LHCN-M2 (cell line): ENCODE measurements at places on chromosomes 7 and 10. TPM values are rescaled to one million over a fixed set of nuclear protein-coding genes. Genes with fewer than 3 reads are reported as not detected.

Gene AP5Z1
- total RNA-seq = 42.9 and 45.6 TPM in 2 replicates

DNA sequence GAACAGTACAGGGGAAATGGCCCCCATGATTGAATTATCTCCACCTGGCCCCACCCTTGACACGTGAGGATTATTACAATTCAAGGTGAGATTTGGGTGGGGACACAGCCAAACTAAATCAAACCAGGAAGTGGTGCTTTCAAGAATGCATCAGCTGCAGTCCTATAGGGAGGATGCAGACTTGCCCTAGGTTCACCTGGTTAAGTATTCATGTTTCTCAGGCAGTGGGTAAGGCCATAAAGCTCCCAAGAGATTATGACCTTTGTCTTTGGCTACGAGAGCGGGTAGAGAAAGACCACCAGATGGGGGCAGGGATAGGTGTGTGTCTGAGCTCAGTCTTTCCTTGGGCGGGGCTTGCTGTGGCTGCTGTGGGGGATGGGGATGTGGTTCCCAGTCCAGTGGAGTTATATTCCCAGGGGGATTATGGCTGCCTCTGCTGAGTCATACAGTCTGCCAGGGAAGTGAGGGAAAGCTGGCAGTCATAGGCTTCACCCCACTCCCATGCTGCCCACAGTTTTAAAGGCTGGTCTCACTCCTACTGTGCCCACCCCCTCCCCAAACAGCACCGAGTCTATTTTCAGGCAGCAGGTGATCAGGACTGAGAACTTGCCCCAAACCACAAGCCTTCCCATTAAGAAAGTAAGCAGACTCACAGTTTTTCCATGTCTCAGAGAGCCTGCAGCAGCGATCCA is 8.4 kb upstream of the R3HCC1L start:
- DNase-seq = peak; percentile 53

GRCh38 chr7:143289421-143289820 is 1.3 kb downstream of the CASP2 start:
- peak; percentile 26 for DNase-seq

Gene FASTK
- 141 and 146 TPM in 2 replicates for total RNA-seq

Gene CREB5
- total RNA-seq = 6.5 and 9.0 TPM in 2 replicates

GRCh38 chr7:34067005-34067778 is 161.9 kb downstream of the BMPER start:
- peak; percentile 24 for DNase-seq

GRCh38 chr7:128845987-128846386 is 15.8 kb downstream of the FLNC start:
- DNase-seq = no peak

GRCh38 chr7:40799-41750 is 151.3 kb upstream of the FAM20C start:
- DNase-seq = no peak

DNA sequence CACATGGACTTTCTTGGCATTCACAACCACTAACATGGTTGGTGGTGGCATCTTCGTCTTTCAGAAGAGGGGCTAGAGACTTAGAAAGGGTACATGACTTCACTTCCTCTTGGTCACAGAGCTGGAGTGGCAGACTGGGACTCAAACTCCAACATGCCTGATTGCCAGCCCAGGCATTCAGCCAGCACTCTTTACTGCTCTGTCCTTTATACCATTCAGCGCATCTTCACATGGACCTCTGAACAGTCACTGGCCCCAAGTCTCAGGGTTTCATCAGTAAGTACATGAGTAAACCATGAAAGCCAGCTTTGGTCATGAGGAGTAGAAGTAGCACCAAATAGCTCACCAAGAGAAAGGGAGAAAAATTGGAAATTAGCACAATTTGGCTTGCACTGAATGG is 148.4 kb upstream of the KLF14 start:
- peak; percentile 28 for DNase-seq
